ENCODE measurements at places on chromosomes 2 and 18. TPM values are rescaled to one million over a fixed set of nuclear protein-coding genes. Genes with fewer than 3 reads are reported as not detected.

KLHL41 gene
- 0.38 TPM for total RNA-seq

GKN2 gene
- not detected for total RNA-seq

ACOXL gene
- 1.4 TPM for total RNA-seq

MDH1B gene
- total RNA-seq, result 0.64 TPM

KCNE4 gene
- 2.5 TPM for total RNA-seq

SCN7A gene
- 1.8 TPM for total RNA-seq

CHRND gene
- 0.60 TPM for total RNA-seq

EMX1 gene
- 0.97 TPM for total RNA-seq

DNA sequence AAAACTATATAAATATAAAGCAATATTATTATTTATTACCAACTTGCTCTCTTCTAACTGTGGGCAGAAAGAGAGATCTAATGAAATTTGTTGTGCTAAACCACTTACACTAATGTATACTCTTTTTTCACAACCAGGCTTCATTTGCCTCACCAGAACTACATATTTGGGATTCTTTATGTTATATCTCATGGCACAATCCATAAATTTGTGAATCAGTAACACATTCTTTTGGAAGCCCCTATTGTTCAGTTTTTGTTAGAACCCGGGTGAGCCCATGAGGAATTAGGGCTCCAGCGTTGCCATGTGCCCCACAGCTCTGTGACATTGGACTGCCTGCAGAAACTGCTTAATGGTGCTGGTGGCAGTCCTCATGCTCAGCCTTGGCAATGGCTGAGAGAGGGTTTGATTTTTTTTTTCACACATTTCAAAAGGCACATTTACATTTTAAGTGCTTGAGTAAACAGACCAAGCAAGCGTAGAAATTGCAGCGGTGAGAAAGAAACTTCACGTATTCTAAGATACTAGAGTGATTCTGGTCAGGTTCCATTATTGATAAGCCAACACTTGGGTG lies 15.3 kb downstream of the VIT start:
- no peak for DNase-seq

DNA sequence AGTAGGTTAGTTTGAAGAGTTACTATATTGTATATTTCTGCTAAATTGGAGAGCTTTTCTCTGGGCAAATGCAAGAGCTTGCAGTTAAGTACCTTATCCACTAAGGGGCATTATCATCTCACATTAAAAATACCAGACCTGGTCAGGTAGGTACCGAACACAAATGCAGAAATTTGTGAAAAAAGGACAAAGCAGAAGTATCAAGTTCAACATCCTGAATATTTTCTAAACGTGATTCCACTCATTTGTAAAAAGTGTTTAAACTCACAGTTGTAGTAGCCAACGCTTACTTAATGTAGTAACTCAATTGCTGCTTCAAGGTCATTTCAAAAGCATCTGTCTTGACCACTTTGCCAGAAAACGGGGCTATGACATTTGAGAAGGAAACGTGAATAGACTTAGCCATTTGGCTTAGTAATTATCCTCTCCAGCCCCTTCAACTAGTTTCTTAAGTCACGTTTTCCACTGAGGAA lies 52.1 kb downstream of the CYRIA start:
- DNase-seq, result no peak

- no peak for DNase-seq
These were observed 31.7 kb upstream of the ZBTB7C start for GRCh38 chr18:48440924-48441323.

DNA sequence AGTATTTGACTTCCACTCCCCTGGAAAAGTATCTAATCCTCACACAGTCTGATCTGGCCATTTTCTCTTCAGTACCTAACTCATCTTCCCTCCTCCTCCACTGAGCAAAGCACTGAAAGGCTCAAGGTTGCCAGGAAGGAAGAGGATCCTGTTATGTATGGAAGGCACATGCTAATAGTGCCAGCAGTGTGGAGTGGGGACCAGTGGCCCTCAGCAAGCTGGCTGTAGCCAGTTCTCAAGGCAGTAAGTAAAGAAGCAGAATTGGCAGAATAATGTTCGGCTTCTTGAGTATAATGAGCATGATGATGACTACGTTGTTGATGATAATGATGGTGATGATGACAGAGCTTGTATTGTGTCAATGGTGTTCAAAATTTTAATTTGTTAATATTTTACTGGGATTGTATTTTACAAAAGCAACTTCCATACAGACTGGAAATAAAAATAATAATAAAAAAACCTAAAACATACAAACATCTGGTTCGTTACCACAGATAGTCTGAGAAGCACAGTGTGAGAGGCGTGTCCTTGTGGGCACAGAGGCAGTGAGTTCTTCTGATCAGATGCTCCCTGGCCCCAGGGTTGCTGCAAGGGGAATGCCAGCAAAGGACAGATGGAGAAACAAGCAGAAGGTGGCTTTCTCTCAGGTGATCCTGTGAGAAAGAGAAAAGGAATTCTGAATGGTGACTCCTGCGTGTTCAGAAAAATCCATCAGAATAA lies 528.8 kb downstream of the CMPK2 start:
- no peak for DNase-seq

DNA sequence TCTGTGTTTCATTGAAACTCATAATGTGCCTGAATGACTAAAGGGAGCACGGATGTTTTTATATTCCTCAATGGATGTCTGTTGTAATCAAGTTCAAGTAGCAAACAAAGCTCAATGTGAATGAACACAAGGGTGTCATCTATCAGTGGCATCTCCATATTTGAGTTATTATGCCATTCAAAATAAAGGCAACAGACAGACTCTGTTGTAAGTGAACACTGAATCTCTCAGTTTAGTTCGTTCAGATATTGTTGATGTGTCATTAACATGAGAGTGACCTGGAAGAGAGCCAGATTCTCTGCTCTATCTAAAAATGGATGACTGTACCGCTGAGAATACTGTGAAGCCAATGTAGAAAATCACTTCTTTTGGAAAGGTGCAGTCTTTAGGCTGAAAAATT lies 118.7 kb downstream of the NUP35 start:
- no peak for DNase-seq

DNA sequence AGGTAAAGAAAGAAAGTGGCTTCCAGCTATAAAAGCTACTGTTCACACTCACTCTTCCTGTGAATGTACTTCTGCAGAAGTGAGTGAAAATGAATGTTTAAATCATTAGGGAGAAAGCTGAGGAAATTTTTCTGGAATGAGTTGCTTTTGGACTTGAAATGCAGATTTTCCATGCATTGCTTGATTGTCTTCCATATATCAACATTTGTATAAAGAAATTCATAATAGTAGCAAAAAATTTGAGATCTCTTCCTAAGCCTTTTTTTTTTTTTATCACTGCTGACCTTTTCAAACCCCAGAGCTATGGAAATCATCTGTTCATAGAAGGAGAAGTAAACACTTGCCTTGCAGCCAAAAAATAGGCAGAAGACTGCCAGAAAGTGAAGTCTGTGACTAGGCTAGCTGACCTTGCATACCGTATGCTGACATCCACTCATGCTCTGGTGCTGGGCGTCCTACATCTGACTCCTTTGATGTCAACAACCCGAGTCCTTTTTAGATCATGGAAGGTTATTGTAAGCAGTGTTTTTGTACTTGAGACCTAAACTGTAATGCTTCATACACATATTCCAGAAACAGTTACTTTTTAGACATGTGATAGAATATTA lies 154.5 kb upstream of the RASGRP3 start:
- no peak for DNase-seq

DNA sequence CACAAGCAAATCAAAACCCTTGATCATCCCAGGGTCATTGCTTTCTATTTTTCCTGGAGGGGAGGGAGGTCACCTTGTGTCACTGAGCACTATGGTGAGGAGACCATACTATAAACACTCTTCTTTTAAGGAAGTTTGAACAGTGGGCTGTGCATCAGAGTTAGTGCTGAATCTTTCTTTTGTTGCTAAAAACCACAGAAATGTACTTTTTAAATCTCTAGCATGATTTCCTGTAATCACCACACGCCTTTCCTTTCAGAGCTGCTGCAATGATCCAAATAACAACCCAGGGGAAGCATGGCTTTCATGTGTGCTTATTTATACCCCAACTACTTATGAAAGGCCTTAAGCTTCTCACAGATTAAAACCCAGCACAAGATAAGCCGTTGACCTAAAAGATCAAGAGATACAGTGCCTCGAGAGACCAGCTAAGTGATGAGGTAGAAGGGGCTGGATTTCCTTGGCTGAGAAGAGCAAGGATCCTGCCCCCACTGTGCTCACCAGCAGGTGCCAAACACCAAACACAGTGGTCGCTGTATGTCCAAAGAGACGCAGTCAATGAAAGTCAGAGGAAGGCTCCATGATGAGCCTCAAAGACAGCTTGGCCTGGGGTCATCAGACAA lies 34.7 kb downstream of the TRABD2A start:
- DNase-seq, result no peak

DNA sequence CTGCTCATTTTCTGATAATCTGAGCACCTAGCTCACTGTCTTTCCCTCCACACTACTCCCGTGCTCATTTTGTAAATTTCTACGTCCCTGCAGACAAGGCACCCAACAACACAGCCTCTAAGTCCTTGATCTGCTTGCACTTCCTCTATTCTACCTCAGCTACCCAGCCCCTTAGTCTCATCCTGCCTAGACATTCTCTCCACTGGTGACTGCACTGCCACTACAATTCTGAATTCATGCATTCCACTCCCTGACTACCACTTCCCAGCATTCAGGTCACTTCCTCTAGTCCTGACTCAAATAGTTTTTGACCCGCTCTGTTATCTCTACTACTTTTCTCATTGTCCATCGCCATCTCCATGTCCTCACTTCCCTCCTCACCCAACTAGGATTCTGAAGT lies 155.7 kb downstream of the DYM start:
- DNase-seq, result no peak

GRCh38 chr18:62285281-62285680 lies 39.8 kb upstream of the TNFRSF11A start:
- DNase-seq, result no peak

GRCh38 chr2:235679471-235679870 lies 185.6 kb downstream of the AGAP1 start:
- DNase-seq, result no peak

GRCh38 chr2:31736695-31737454 lies 156.1 kb upstream of the SRD5A2 start:
- no peak for DNase-seq

DNA sequence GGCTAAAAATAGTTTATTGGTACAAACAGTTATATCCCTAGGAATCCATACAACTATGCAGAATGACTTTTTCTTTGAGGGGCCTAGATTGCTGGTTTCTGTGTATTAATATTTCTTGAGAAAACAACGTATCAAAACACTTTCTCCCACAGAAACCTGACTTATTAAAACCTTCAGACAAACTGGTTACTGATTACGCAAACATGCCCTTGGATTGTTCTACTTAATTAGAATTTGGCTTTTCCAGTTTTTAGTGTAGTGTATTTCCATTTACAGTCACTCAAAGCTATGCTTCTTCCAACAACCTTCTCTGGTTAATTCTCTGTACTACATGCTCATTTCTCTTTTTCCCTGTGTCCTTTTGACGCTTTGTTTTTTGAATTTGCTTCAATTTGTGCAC lies 20.0 kb downstream of the VAPA start:
- no peak for DNase-seq

GRCh38 chr18:78080081-78080480 lies 830.4 kb downstream of the GALR1 start:
- DNase-seq, result no peak

GRCh38 chr2:46983065-46983801 lies 67.6 kb upstream of the MCFD2 start:
- no peak for DNase-seq

- no peak for DNase-seq
These were observed 161.8 kb downstream of the HDAC4 start for GRCh38 chr2:239238839-239239606.

DNA sequence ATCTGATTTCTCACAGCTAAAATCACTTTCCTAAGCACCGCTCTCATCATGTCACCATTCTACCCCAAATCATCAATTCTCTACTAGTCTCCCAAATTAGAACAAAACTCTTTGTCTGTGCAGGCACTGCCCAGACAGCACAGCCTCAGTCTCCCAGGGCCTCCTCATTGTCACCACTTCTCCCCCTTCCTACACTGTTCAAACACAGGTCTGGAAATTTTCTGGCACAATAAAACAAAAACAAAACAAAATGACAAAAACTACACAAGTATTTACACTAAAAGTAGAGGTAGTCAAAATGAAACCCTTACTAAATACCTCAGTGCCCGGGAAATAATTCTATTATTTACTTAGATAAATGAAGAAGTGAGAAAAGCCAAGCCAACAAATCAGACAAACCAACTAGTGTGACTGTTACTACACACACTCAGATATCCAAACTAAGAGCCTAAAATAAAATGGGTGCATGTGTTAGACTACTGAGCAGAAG lies 156.2 kb upstream of the DNMT3A start:
- DNase-seq, result no peak

DNA sequence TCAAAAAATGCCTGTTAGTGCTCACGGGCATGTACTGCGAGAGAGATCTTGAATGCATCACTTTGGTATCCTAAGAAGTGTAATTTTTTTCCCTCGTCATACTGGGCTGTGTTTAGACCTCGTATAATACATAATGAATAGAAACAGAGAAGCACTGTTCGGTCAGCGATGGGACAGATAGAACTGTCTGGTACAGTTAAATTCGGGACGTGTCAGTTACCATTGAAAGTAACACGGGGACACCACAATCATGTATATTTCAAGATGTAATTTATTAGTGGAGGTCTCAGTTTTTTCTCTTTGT lies 1.8 kb downstream of the PKP4 start:
- no peak for DNase-seq

- no peak for DNase-seq
These were observed 112.7 kb upstream of the DLX2 start for GRCh38 chr2:172215172-172215935.

- DNase-seq, result no peak
These were observed 181.8 kb upstream of the NT5C1B start for GRCh38 chr2:18771212-18771611.

- DNase-seq, result no peak
These were observed 494.8 kb upstream of the NRXN1 start for GRCh38 chr2:51526766-51527165.

GRCh38 chr18:23107718-23108117 lies 27.6 kb upstream of the CABLES1 start:
- no peak for DNase-seq

GRCh38 chr2:17226941-17227490 lies 291.2 kb downstream of the RAD51AP2 start:
- DNase-seq, result no peak

All from type B pancreatic cell (in vitro differentiated cells).